ENCODE measurements at places on chromosomes 5 and 9.

DNA sequence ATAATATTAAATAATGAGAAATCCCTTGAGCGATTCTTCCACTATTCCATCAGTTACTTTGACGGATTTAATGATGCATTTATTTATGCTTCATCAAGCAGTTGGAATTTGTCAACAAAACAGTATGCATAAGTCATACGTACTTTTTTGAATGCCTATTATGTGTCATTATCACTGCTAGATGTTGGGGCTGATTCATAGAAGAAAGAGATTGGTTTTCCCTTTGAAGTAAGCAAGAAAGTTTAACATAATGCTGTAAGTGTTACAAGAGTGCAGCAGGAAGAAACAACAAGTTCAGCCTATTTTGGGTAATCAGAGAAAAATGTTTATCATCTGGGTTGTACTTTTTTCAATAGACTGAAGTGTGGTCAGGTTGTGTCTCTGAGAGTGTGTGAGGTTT lies 121.2 kb upstream of the RANBP3L start:
- H3K27me3 ChIP-seq = no peaks in the 10 kb centered on the region
- H3K27ac ChIP-seq = no peak overlapping the region
- peaks cover 10% of the 10 kb centered on the region for H3K4me1 ChIP-seq
- H3K36me3 ChIP-seq = no peaks in the 10 kb centered on the region
- H3K4me3 ChIP-seq = no peak overlapping the region

- no peaks in the 10 kb centered on the region for H3K27me3 ChIP-seq
- H3K27ac ChIP-seq = peak overlapping the region; percentile 50
- no peak for DNase-seq
- 0 out of 2 replicates have a peak, but pooled peaks cover 5% of the 10 kb centered on the region for H3K36me3 ChIP-seq
These were observed 678 bp downstream of the GBA2 start for GRCh38 chr9:35748242-35748857.

DNA sequence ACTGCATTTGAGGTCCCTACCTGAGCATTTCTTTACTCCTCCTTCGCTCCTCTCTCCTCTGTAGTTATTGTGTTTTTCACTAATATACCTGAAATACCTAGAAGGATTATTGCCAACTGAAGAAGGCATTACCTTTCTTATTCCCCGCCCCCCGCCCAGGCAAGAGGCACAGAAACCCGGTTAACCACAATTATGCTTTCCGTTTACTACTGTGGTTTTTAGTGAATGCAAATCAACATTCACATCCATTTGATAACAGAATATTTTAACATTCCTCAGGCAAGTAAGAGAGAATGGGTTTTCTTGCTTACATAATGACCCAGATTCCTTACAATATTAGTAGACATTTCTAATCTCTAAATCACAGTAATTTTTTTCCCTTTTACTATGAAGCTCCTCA lies 136.9 kb downstream of the PCSK5 start:
- H3K36me3 ChIP-seq = no peaks in the 10 kb centered on the region
- DNase-seq = peak; percentile 80
- H3K4me3 ChIP-seq = no peak overlapping the region
- H3K27ac ChIP-seq = no peak overlapping the region
- H3K4me1 ChIP-seq = peaks cover 11% of the 10 kb centered on the region

GRCh38 chr5:173882632-173883031 lies 5.5 kb upstream of the CPEB4 start:
- DNase-seq = no peak
- H3K4me1 ChIP-seq = peaks cover 48% of the 10 kb centered on the region
- H3K4me3 ChIP-seq = no peak overlapping the region
- no peak overlapping the region for H3K27ac ChIP-seq
- H3K27me3 ChIP-seq = no peaks in the 10 kb centered on the region

DNA sequence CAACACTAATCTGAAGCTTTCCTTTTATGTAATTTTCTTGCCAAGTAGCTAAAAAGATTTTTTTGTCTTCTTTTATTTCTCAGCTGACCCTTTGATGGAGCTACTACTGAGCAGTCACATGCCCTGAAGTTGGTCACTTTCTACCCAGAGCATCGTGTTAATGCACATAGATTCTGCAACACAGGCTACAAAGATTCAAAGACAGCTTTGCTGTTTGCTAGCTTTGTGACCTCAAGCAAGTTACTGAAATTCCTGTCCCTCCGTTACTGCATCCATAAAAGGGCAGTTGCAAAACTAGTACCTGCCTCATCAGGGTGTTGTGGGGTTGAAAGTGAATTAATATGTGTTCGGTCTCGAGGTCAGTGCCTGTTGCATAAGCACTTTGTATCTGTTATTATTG lies 179.9 kb downstream of the GAS1 start:
- H3K4me3 ChIP-seq = no peak overlapping the region
- H3K36me3 ChIP-seq = no peaks in the 10 kb centered on the region
- DNase-seq = no peak
- no peaks in the 10 kb centered on the region for H3K4me1 ChIP-seq

- H3K27ac ChIP-seq = no peak overlapping the region
- no peak overlapping the region for H3K4me3 ChIP-seq
- no peaks in the 10 kb centered on the region for H3K4me1 ChIP-seq
- no peaks in the 10 kb centered on the region for H3K27me3 ChIP-seq
- DNase-seq = no peak
These were observed 5.9 kb downstream of the DDX31 start for GRCh38 chr9:132663851-132664250.

GRCh38 chr9:134591082-134591571 lies 50.5 kb upstream of the COL5A1 start:
- DNase-seq = no peak
- H3K27me3 ChIP-seq = peaks cover 58% of the 10 kb centered on the region
- no peaks in the 10 kb centered on the region for H3K36me3 ChIP-seq
- no peak overlapping the region for H3K27ac ChIP-seq
- no peaks in the 10 kb centered on the region for H3K4me1 ChIP-seq

DNA sequence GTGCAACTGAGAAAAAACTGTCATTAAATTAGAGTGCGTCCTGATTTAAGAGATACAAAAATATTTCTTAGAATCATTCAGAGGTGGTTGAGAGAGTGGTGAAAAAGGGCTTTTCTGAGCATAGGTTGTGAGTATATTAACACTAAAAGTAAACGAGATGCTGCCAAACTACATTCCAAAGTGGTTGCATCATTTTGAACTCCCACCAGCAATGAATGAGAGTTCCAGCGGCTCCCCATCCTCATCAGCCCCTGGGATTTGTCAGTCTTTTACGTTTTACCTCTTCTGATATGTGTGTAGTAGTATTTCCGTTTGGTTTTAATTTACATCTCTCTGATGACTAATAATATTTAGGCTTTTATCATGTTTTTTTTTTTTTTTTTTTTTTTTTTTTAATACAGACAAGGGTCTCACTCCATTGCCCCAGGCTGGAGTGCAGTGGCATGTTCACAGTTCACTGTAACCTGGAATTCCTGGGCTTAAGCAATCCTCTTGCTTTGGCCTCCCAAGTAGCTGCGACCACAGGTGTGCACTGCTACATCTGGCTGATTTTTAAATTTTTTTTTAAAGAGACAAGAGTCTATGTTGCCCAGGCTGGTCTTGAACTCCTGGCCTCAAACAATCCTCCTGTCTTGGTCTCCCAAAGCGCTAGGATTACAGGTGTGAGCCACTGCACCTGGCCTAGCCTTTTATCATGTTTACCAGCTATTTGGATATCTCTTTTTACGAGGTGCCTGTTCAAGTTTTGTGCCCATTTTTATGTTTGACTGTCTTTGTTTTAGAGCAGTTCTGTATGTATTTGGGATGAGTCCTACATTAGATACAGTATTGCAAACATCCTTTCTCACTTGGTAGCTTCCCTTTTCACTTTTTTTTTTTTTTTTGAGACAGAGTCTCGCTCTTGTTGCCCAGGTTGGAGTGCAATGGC lies 17.0 kb downstream of the PRRT1B start:
- DNase-seq = no peak
- H3K4me3 ChIP-seq = no peak overlapping the region
- no peak overlapping the region for H3K27ac ChIP-seq
- H3K4me1 ChIP-seq = no peaks in the 10 kb centered on the region
- H3K27me3 ChIP-seq = no peaks in the 10 kb centered on the region

GRCh38 chr5:84623019-84623418 lies 238.3 kb upstream of the EDIL3 start:
- H3K36me3 ChIP-seq = no peaks in the 10 kb centered on the region
- H3K27ac ChIP-seq = no peak overlapping the region
- DNase-seq = peak; percentile 89
- H3K4me3 ChIP-seq = no peak overlapping the region

DNA sequence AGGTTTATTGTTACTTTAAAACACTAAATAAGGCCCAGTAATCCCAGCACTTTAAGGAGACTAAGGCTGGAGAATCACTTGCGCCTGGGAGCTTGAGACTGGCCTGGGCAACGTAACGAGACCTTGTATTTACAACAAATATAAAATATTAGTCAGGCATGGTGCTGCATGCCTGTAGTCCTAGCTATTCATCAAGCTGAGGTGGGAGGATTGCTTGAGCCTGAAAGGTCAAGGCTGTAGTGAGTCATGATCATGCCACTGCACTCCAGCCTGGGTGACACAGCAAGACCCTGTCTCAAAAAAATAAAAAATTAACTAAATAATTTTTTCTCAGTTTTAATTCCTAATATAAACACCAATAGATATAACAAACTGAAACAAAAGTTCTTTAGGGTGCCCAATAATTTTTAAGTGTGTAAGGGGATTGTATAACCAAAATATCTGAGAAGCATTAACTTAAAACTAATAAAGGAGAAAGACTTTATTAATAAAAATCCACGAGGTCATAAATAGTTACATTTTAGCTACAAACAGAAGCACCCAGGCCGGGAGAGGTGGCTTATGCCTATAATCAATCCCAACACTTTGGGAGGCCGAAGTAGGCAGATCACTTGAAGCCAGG lies 32.7 kb downstream of the FAM13B start:
- peaks cover 15% of the 10 kb centered on the region for H3K4me1 ChIP-seq
- H3K27me3 ChIP-seq = no peaks in the 10 kb centered on the region
- no peak overlapping the region for H3K27ac ChIP-seq
- H3K36me3 ChIP-seq = no peaks in the 10 kb centered on the region

- H3K4me3 ChIP-seq = no peak overlapping the region
- H3K4me1 ChIP-seq = no peaks in the 10 kb centered on the region
These were observed 13.2 kb upstream of the LRRC14B start for GRCh38 chr5:178110-178509.
